ENCODE measurements at places on chromosomes 3 and 15.
A peak's percentile ranks its signal among the peaks of the same experiment; 100 is the strongest.

- DNase-seq: peak; percentile 1
Observed at GRCh38 chr15:59438625-59439290, 772 bp downstream of the FAM81A start.

DNA sequence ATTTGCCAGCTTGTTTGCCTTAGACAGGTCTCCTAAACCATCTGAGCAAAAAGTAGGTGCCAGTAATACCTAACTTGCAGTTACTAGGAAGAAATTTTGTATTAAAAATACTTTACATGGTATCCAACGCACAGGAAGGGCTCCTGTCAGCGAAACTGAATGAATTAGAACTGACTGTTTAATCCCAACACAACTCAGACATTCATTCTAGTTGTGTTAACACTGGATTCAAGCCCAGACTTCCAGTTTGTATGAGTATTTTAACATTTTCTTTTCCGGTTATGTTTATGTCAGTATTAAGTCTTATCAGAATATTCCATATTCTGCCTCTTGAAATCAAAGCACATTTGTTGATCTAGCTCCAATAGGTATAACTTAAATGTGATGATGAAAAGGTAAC lies 82.0 kb upstream of the SOX2 start:
- DNase-seq: no peak

DNA sequence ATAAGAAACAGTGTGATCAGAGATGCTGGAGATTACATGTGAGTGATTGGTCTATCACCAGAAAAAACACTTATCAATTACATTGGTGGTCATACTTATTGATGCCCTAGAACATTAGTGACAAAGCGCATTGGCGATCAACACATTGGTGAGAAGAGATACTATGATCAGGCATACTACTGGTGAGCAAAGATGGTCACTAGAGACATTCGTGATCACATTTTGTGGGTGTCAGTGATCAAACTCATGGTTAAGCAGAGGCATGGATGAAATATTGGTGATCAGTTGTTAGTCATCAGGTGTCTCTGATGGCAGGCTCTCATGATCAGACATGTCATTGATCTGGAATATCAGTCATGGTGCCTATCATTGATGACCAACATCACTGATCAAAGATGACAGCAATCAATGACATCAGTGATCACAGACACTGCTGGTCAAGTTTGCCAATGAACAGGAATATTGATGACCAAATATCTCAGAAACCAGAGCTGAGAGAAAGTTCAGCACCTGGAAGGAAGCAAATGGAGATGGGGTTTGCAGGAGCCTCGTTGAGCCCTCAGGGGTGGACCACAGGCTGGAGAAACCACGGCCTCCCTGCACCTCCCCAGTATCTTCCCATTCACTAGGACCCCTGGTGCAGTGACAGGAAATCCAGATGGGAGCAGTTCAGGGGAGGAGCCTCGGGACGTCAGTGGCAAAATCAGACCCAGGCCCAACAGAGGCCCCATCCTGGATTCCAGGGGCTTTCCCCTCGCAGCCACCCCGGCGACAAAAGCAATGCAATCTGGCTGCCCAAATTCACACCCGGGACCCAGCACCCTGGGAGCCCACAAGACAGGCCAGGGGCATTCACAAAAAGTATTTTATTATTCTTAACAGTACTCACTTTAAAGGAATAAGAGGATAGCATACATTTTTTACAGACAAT lies 12.2 kb upstream of the DNAJB8 start:
- DNase-seq: no peak

DNA sequence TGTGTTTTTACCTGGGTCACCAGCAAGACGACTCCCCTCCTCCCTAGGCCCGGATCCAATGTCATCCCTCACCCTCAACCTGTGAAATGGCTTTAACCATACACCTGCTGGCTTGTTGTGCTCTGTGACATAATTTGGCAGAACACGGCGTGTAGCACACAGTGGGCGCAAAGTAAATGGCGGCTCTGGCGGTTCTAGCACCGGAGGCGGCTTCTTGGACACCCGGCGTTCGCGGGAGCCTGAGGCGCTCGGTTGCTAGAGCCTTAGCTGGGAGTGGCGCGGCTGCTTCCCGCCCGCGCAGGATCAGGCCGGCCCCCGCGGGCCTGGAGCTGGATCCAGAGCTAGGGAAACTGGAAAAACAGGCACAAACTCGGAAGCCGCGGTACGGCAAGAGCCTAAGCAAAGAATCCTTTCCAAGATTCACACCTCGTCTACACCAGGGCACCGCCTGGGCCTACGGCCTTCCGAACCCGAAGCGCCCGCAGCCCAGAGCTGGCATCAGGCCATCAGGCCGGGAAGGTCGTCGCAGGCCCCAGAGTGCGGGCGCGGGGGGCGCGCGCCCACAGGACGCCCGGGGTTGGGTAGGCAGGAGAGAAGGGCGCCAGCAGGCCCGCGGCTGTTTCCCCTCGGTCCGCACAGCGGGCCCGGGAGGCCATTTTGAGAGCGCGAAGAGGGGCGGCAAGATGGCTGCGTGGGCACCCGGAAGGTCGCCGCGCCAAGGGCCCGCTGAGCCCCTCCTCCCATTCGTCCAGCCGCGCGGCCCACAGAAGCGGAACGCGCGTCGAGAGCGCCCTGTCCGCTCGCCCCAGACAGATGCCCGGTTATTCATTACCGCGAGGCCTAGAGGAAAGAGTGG lies 43.9 kb upstream of the POLG start:
- no peak for DNase-seq

- DNase-seq: no peak
Observed at GRCh38 chr3:183158113-183158512, 4.4 kb downstream of the LAMP3 start.

DNA sequence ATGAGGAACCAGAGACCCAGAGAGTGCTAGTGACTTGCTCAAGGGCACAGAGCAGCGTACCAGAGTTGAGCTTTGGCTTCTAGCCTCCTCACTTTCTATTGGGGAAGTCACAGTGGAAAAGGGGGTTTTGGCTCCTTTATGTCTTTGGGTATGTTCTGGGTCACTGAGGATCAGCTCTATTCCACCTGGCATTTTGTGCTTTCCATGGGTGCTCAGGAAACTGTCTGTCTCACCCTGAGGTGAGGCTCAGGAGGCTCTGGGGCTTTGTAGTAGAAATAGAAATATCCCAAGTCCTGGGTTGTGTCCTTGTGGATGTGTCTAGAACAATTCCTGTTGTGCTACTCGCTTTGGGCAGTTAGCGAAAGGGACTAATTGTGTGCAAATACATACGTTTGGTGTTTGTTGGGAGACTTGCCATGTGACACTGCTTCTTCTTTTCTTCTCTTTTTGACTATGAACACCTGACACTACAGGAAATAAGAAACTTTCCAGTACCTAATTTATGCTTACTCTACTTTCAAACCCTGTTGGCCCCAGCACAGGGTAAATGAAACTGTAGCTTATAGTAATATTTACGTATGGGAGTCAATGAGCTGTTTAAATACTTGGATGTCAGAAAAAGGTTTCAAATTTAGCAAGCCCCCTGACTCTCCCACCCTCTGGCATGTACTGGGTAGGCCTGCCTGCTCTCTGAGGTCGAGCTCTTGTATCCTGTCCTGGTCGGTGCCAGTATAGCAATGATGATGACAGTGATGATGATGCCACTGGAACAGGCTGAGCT lies 35.6 kb downstream of the SMAD3 start:
- no peak for DNase-seq

DNA sequence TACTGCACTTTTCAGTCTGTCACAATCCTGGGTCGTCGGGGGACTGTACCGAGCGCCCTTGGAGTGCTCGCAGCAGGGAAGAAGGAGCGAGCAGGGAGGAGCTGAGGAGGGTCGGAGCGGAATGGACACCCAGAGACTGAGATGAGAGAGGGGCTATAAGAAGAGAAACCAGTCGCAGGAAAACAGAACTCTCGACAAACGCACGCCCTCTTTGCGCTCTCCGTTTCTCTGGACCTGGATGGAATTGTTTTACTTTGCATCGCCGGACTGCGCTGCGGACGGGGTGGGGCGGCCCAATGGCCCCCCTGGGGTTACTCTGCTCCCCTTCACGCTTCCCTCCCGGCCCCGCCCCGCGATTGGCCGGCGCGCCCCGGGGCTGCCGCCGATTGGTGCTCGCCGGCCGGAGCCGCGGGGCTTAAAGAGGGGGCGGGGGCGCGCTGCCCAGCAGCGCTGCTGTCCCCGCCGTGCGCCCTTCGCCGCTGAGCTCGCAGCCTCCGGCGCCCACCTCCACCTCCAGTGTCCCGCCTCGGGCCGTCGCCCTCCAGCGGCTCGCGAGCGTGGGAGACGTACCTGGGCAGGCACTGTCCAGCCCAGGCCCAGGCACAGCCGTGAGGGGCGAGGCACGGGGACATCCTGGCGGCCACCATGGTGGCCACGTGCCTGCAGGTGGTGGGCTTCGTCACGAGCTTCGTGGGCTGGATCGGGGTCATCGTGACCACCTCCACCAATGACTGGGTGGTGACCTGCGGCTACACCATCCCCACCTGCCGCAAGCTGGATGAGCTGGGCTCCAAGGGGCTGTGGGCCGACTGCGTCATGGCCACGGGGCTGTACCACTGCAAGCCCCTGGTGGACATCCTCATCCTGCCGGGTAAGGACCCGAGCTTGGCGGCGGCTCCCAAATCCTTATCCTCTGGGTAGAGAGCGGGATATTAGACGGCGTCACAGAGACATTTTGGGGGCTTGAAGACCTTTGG lies at the start of gene CLDN11:
TSS of gene CLDN11 (plus strand) at position 447 of the 977 bp plus-strand sequence. CDS start at position 646, 199 bp downstream.
- peak; percentile 49 for DNase-seq

DNA sequence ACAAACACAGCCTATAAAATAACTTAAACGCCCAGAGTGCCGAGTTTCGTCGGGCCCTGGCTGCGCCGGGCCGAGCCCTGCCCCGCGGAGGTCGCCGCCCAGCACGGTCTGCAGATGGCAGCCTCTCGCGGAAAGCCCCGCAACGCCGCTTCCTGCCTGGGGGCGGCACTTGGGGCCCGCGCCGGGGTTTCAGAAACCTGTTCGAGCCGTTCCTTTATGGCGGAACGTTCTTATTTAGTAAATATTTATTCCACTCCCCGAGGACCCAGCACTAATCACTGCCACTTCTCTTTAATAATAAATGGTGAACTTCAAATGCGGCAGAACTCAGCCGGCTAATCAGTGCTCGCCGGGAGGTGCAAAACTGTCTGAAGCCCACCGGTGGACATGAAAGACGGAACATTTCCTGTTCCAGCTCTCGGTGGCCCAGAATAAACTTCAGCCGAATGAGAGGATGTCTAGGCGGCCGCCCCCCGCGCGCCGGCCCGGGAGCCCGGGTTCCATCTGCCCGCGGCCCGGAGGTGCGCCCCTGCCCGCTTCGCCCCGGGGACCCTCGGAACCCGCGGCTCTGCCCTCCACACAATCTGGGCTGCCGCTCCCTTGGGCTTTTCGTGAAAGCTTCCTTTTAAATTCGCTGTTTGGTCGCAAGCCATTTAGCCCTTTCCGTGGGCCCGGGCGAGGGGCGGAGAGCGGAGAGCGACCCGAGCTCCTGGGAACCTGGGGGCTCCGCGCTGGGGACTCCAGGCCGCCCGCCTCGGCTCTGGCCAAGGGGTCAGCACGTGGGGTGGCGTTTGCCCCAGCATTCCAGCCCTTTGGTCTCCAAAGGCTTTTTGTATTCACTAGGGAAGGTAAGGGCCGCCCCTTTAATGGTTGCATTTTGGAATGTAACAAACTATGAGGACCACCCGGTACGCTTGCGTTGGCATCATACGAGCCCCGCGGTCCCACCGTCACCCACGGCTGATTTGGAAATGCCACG lies 110.8 kb upstream of the ATP11B start:
- peak; percentile 57 for DNase-seq
